ENCODE measurements at places on chromosomes 16 and 17.

GRCh38 chr17:29096094-29096493 is 53.2 kb downstream of the PIPOX start:
- DNase-seq = no peak

DNA sequence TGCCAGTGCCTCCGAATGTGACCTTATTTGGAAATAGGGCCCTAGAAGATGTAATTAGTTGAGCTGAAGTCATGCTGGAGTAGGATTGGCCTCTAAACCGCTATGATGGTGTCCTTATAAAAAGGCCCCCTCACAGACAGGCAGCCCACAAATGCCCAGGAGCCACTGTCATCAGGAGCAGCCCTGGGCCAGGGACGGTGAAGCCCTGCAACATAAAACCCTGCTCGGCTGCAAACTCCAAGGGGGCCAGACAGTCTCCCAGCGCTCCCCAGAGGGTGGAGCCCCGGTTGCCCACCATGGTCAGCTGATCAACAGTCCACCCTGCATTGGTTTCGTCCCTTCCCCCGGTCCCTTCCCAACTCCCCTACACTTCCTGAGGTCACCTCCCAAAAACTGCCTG is 351.7 kb downstream of the FOXL1 start:
- DNase-seq = no peak

- peak; percentile 52 for DNase-seq
These were observed 42.4 kb upstream of the CES5A start for GRCh38 chr16:55917373-55918160.

DNA sequence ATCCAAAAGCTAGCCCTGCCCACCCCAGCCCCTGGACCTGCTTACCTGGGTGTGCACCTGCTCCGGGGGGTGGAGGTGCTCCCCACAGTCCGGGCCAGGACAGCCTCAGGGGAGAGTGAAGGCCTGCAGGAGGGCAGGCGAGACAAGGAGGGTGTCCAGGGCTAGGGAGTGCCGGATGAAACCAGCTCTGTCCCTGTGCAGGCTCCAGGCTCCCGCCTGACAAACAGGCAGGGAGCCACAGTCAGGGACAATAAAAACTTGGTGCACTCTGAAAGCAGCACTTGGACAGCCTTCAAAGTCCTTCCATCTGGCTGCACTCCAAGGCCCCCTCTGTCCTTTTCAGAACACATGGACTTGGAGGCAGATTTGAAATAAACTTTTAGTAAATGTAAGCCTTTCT is 3.9 kb downstream of the PAQR4 start:
- DNase-seq = no peak

DNA sequence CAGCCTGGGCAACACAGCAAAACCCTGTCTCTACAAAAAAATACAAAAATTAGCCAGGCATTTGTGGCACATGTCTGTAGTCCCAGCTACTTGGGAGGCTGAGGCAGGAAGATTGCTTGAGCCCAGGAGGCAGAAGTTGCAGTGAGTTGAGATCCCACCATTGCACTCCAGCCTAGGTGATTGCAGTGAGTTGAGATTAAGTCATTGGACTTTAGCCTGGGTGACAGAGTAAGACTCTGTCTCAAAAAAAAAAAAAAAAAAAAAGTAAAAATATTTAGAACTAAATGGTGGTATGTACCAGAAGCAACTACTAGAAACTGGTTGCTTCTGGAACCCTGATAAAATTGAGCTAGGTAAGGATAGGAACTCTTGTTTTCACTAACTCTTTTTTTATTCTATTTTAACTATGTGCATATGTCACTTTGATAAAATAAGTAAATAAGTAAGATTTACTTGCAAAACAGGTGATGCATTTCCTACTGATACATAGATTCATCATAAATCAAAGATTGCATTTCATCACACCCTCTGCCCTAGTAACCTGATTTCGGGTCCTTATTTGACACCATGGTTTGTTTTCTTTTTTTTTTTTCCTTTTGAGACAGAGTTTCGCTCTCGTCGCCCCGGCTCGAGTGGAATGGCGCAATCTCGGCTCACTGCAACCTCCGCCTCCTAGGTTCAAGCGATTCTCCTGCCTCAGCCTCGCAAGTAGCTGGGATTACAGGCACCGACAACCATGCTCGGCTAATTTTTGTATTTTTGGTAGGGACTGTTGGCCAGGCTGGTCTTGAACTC is 66.0 kb downstream of the USP32 start:
- DNase-seq = no peak

DNA sequence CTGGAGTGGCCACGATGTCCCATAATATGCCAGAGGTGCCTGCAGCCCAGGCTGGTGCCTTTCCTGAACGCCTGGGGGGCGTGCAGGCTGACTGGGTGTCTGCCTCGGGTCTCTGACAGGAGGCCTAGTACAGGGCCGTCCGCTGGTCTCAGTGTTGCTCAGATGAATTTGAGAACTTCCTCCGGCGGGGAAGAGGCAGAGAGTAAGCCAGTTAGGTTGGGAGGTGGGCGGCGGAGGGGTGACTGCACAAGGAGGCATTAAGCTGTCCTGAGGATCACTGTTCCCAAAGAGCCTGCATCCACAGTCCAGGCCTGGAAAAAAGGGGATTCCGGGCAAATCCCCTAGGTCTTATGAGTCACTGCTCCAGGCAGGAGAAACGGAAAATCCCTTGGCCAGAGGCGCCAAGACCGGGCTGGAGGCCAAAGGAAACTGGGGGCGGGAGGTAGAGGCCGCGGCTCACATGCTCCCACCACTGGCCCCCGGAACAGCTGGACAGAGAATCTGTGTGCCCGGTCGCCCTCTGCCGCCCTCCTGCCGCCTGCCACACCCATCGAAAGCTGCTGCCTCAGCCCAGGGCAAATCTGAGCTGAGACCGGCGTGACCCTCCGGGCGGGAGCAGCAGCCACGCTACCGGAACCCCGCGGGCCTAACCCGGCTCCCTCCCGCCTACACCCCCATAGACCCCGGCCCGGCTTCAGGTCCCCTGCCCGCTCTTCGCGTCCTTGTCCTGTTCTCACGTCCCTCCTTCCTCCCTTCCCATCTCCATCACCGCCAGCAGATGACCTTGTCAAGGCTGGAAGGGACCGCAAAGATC is 1.2 kb downstream of the TRIM47 start:
- DNase-seq = no peak

- no peak for DNase-seq
These were observed 4.0 kb upstream of the BAIAP2 start for GRCh38 chr17:81030741-81031565.

GRCh38 chr17:28572259-28573039 is 1.1 kb upstream of the PIGS start:
- DNase-seq = no peak
